ENCODE measurements at places on chromosomes 5 and 9. TPM values are rescaled to one million over a fixed set of nuclear protein-coding genes. Genes with fewer than 3 reads are reported as not detected.

Gene C1QTNF2
- 0.08 TPM for total RNA-seq

Gene MEF2C
- not detected for total RNA-seq

Gene LECT2
- not detected for total RNA-seq

Gene GPX3
- 20.3 TPM for total RNA-seq

Gene FYB1
- total RNA-seq, result 9.9 TPM

Gene CDX1
- total RNA-seq, result not detected
